ENCODE measurements at places on chromosomes 2 and 18.

GRCh38 chr2:24088821-24089359 is 4.3 kb upstream of the TP53I3 start:
- no peak for DNase-seq

- DNase-seq = peak; percentile 10
Observed at GRCh38 chr2:238243496-238244076, 3.7 kb upstream of the HES6 start.

DNA sequence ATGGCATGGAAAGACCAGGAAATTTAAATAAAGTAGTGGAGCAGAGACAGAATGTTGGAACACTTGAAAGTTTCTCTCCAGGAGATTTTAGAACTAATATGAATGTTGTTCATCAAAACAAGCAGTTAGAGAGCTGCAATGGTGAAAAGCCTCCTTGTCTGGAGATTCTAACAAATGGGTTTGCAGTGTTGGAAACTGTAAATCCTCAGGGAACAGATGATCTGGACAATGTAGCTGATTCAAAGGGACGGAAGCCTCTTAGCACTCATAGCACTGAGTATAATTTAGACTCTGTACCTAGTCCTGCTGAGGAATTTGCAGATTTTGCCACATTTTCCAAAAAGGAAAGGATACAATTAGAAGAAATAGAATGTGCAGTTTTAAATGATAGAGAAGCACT is 27.7 kb downstream of the AFTPH start:
- no peak for DNase-seq

DNA sequence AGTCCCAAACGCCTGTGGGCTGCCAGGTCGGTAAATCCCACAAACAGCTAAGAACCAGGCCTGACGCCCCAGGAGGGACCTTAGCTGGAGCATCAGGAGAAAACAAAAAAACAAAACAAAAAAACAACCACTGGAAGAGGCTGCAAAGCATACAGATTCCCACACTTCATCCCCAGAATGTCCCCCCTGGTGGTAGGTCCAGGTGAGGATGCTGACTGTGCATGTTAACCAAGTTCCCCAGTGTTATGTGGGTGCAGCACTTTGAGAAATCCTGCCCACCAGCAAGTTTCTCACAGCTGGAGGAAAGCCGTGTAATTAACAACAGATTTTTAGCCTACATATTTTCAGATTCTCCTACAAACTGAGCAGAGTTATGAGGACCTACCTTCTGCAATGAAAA is 15.1 kb downstream of the ST3GAL5 start:
- DNase-seq = no peak

DNA sequence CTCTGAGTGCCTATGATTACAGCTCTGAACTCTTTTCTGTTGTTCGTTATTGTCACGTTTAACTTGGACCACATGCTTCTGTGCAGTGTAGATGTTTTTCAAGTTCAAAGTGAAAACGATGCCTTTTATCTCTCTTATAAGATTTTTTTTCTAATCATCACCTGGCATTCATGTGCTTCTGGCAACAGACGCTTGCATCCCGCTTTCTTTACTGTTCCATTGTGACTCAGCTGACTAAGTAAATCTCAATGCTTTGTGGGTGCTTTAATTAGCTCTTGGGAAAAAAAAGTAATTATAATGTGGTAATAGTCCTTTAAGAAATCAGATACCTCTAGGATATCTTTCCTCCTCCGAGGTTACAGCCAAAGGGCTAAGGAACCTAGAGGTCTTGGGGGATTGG is 31.2 kb upstream of the RMP24 start:
- DNase-seq = no peak

- no peak for DNase-seq
Observed at GRCh38 chr18:57585855-57586250, 649 bp downstream of the FECH start.

GRCh38 chr2:233165895-233166661 is 85.4 kb upstream of the ATG16L1 start:
- DNase-seq = peak; percentile 28

GRCh38 chr2:217858519-217859491 is 144.0 kb downstream of the TNS1 start:
- DNase-seq = peak; percentile 97

GRCh38 chr2:42041377-42042127 is 6.3 kb upstream of the PKDCC start:
- no peak for DNase-seq

GRCh38 chr2:62933398-62933917 is 117.2 kb upstream of the OTX1 start:
- no peak for DNase-seq

DNA sequence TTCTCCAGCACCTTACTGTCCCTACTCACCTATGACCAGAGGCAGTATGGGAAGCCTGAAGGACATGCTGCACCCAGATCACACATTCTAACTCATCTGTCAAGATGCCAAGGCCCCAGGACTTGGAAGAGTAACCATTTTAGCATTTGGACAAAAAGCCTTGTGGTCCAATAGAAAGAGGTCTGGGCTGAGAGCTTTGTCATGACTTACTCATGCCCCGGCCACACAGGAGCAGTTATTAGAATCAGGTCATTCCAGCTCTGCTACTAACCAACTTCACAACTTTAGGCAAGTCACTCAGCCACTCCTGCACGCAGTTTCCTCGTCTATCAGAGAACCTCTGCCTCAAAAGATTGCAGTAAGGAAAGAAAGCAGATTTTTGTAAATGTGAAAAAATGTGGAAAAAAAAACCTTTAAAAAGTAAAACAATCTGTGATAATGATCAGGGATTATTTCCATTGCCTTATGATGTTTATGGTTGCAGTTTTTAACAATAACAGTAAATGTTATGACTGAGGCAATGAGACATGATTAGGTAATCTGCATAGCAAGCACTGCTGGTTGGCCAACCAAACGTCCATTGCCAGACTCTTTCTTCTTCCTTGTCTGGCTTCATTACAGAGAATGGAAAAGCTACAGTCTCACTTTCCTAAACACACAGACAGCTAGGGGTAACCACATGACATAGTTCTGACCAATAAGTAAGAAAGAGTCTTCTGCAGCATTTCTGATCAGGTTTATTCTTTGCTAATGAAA is 255.4 kb upstream of the CHAC2 start:
- no peak for DNase-seq

DNA sequence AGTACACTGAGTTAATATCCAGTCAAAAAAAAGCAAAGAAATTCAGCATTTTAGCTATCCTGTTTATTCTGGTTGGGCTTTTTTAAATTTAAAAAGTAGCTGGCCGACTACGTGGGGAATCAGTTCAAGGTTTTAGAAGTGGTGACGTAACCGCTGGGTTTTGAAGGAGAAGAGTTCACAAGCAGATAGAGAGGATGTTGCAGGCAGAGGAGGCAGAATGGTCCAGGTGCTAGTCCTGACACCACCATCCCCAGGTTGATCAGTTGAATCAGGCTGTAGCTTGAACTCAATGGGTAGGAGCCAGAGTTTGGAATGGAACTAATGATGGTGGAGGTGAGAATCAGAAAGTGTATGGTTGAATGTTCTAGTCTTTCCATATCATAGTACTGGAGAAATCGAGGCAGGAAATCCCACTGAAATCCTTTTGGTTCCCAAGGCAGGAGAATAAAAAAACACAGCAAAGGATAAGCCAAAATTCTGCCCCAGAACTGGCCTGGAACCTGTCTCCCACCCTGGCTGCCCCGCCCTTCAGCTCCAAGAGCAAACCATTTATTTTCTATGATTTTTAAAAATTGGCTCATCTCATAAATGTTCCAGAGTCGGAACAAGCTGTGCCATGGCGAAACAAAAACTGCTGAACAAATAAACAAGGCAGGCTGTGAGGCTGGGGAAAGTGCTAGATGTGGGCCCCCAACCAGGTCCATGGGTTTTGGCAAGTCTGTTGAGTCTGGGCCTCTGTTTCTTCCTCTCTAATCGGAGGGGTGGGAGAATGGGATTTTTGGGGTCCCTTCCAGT is 44.0 kb downstream of the SLC4A1AP start:
- peak; percentile 26 for DNase-seq

GRCh38 chr18:48296581-48296980 is 112.6 kb downstream of the ZBTB7C start:
- DNase-seq = no peak

DNA sequence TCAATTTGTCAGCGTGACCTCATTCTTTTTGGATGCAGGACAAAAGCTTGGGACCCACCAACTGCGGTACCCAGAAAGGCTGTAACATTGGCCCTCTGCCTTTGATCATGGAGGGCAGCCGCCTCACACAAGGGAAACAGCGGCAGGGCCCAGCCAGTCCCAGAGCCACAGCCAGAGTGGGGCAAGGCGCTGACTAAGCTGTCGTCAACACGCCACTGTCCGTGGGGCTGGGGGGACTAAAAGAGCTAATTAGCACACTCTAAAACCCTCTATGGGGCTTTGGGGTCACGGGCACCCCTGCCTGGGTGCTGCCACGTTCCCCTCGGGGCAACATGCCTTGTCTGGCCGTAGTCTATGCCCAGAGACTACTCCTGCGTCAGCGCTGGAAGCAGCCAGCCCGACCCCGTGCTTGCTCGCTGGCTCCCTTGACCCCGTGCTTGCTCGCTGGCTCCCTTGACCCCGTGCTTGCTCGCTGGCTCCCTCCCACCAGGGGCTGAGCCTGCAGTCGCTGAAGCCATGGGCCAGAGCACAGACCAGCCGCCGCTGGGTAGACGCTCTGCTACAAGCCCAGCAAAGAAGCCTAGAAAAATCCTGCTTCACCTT is 598.4 kb downstream of the MBD2 start:
- DNase-seq = no peak

- no peak for DNase-seq
Observed at GRCh38 chr2:233295891-233296290, 11.7 kb upstream of the SAG start.

DNA sequence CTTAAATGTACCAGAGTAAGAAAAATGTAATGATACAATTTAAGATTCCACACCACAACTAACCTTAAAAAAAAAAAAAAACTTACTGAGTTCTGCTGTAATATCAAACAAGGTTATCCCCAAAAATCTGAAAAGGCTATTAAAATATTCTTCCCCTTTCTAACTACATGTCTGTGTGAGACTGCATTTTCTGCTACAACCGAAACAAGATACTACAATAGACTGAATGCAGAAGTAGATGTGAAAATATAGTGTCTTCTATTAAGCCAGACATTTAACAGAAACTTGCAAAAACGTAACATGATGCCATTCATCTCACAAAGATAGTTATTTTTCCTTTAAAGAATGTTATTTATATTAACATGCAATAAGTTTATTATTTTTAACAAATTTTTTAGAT is 16.2 kb downstream of the SS18 start:
- DNase-seq = no peak

GRCh38 chr18:76915456-76915855 is 93.1 kb downstream of the ZNF236 start:
- no peak for DNase-seq

DNA sequence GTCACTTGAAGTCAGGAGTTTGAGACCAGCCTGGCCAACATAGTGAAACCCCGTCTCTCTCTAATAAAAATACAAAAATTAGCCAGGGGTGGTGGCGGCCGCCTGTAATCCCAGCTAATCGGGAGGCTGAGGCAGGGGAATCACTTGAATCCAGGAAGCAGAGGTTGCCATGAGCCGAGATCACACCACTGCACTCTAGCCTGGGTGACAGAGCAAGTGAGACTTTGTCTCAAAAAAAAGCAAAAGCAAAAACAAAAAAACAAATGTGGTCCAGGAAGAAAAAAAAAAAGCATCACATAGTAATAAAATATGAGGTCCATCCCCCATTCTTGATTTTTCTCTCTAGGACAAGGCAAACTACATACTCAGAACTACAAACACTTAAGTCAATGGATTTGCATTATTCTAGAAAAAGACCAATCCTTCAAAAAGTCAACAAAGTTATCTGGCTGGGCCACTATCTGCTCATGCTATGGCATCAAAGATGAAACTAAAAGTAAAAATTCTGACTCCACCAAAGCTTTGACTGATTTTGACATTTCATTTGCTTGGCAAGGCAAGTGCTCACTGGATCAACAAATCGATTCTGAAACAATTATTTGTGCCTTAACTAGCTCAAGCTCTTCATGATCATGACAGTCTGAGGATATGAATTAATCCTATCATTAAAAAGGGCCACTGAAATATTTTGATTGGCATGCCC is 28.4 kb downstream of the MEX3C start:
- DNase-seq = no peak

GRCh38 chr2:20596193-20596972 is 54.5 kb downstream of the HS1BP3 start:
- no peak for DNase-seq

GRCh38 chr2:46364797-46365457 is 67.7 kb downstream of the EPAS1 start:
- DNase-seq = no peak

DNA sequence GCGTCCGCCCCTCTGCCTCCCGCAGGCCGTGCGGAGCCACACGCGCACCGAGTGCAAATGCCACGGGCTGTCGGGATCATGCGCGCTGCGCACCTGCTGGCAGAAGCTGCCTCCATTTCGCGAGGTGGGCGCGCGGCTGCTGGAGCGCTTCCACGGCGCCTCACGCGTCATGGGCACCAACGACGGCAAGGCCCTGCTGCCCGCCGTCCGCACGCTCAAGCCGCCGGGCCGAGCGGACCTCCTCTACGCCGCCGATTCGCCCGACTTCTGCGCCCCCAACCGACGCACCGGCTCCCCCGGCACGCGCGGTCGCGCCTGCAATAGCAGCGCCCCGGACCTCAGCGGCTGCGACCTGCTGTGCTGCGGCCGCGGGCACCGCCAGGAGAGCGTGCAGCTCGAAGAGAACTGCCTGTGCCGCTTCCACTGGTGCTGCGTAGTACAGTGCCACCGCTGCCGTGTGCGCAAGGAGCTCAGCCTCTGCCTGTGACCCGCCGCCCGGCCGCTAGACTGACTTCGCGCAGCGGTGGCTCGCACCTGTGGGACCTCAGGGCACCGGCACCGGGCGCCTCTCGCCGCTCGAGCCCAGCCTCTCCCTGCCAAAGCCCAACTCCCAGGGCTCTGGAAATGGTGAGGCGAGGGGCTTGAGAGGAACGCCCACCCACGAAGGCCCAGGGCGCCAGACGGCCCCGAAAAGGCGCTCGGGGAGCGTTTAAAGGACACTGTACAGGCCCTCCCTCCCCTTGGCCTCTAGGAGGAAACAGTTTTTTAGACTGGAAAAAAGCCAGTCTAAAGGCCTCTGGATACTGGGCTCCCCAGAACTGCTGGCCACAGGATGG is 7.1 kb upstream of the WNT10A start:
- DNase-seq = no peak

DNA sequence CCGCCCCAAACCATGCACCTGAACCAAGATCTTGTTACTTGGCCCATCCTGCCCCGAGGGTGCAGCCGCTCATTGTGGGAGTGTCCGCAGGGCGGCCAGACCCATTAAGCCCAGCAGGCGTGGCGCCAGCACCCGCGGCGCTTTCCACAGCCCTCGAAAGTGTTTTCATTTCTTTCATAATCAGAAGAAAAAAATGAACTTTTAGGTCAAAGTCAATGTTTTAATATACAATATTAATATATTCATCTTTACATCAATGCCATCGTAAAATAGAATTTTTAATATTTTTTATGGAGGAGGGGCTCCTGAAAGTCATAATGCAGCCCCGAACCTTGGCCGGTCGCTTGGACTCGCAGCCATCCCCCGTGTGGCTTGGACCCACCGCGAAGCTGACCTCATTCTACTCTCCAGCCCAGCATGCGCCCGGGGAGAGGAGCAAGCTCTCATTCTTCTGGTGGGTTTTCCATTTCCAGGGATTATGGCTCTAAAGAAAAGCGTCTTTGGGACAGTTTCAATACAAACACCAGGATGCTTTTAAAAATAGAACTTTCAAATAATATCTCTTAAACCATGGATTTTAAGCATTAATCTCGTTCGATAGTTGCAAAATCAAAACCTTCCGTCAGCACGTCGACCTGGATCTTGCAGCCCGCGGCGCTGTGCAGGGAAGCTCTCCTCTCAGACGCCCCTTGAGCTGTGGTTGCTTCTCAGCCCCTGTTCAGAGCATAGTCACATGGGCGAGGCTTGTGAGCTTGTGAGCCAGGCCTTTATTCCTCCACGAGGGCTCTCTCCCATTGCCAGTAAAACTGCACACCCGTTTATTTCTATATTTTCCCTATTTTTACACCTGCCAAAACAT is 17.2 kb upstream of the ASB1 start:
- no peak for DNase-seq

All from gastrocnemius medialis (tissue), 4 donors.